ENCODE measurements at places on chromosomes 12 and 14.

- H3K27ac ChIP-seq = peak overlapping the region; percentile 4
- peaks cover 29% of the 10 kb centered on the region for H3K4me1 ChIP-seq
These were observed 41.3 kb downstream of the MED13L start for GRCh38 chr12:116236148-116236731.

GRCh38 chr12:63064080-63064479 is 86.9 kb downstream of the AVPR1A start:
- H3K4me3 ChIP-seq = no peak overlapping the region
- H3K27ac ChIP-seq = no peak overlapping the region
- no peaks in the 10 kb centered on the region for H3K27me3 ChIP-seq
- no peak for DNase-seq

GRCh38 chr14:94005324-94006073 is 8.4 kb downstream of the CCDC197 start:
- no peak overlapping the region for H3K27ac ChIP-seq
- no peak for DNase-seq
- no peak overlapping the region for H3K4me3 ChIP-seq
- H3K27me3 ChIP-seq = peaks cover 20% of the 10 kb centered on the region

GRCh38 chr14:31476131-31476866 is 11.5 kb downstream of the GPR33 start:
- H3K4me1 ChIP-seq = peaks cover 3% of the 10 kb centered on the region
- no peak overlapping the region for H3K27ac ChIP-seq
- no peak overlapping the region for H3K4me3 ChIP-seq
- H3K36me3 ChIP-seq = no peaks in the 10 kb centered on the region
- no peaks in the 10 kb centered on the region for H3K27me3 ChIP-seq

DNA sequence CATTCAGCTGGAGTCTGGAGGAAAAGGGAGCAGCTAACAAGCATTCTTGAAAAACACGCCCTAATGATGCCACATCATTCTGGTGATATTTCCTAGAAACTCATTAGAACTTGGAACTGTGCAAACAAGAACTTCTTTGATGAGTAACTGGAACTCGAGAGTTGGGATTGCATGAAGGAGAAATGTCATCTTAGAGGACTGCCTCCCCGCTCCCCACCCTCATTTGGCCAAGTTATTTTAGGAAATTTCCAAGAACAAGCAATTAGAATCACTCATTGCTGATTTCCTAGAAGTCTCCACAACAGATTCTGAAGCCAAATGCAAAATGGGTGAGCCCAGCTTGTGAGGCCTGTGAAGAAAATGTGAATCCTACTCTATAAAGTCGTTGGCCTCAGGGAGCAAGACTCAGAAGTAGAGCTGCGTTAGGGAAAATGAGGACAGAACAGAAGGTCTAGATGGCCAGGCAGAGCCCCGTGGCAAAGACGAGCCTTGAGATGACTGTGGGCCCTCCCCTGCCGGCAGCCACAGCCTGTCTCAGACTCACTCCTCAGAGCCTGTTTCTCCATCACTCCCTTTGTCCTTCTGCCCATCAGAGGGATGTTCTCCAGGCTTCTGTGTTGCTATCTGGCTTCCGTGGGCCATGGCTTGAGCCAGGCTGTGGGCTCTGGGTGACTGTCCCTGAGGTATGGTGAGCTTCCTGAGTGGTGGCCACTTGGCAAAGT is 38.4 kb downstream of the RTL1 start:
- H3K27ac ChIP-seq = no peak overlapping the region
- no peak for DNase-seq
- no peaks in the 10 kb centered on the region for H3K36me3 ChIP-seq
- H3K27me3 ChIP-seq = peaks cover 2% of the 10 kb centered on the region
- no peaks in the 10 kb centered on the region for H3K4me1 ChIP-seq
- H3K4me3 ChIP-seq = no peak overlapping the region

All from type B pancreatic cell (in vitro differentiated cells).